ENCODE measurements at places on chromosomes 4 and X.
A peak's percentile ranks its signal among the peaks of the same experiment; 100 is the strongest.

DNA sequence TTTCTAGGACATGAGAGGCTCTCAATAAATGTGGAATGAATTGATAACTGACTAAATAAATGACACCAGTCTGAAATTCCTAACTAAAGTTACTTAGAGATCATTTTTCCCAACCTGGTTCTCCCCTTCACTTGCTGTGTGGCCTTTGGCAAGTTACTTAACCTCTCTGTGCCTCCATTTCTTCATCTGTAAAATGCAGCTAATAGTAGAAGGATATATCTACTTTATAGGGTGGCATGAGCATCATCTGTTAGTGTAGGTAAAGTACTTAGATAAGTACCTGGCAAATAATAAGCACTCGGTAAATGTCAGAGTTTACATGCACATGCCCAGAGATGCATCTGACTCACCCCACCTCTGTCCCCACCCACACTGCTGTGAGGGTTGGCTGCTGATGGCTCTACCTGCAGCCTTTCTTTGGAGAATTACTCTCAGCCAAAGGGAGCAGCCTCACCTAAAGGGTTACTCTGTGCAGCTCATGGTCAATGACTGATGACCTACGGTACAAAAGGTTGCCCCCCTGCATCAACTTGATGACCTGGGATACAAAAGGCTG, 139.3 kb downstream of the CHIC2 start:
- DNase-seq, result no peak

GRCh38 chr4:150106886-150107285, 28.6 kb downstream of the DCLK2 start:
- DNase-seq, result no peak

DNA sequence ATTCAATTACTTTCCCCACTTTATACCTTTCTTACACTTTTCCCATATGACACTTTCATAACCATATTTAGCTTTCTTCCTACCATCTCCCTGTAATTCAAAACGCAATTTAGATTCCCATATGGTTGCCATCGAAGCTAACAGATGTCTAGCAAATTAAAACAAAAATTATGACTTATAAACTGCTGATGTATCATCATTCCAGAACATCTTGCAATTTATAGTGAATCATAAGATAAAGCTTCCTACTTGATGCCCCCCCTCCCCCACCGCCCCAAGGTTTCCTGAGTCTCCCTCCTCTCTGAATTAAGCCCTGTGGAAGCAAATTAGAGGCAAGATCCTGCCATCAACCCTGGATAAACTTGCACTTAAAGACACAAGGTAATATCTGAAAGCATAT, 5.4 kb downstream of the TSPAN5 start:
- no peak for DNase-seq

GRCh38 chr4:121093261-121093660, 20.9 kb upstream of the NDNF start:
- DNase-seq, result no peak

DNA sequence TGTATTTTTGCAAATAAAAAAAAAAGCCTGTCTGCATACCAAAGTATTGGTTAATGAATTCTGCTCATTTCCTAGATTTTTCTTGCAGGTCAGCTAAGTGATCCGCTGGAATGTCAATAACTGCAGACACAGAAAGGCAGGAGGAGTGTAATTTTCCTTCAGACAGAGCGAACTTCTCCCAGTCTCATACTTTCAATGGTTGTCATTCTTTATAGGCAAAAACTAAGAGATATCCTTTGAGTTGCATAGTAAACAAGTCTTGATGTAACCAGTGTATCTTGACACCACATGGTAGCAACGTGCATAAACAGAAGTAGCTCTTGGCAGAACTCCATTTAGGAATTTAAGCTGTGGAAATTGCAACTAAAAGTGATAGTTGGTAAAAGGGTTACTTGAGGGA, 8.2 kb downstream of the CAPN6 start:
- no peak for DNase-seq

DNA sequence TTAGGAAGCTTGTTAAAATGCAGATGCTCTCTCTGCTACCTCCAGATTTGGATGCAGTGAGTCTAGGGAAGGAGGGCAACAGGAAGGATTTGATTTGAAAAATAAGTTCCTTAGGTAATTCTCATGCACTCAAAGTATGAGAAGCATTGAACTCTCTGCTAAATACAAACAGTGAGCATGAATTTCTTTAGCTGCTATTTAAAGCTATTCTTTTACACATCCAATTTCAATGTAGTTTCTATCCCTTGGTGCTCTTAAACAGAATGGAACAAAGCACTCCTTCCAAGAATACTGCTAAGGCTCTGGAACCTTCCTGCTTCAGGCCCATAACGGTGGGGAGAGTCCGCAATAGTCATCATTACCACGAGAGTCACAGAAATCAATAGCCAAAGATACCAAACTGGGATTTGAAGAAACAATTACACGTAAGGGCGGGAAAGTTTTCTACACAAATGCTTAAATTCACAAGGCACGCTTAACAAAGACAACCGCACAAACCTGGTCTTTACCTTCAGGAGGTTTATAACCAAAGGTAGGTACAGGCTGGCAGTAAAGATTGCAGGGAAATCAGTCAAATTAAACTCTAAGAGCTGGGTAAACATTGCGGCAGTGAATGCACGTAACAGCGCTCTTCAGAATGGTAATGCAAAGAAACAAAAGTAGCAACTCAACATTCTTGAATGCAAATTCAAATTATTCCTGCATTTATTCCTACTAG, 123.2 kb upstream of the NAP1L5 start:
- DNase-seq, result no peak

- no peak for DNase-seq
These were observed 2.3 kb downstream of the GRPR start for GRCh38 chrX:16125520-16126149.

GRCh38 chr4:152408514-152409327, 127.2 kb downstream of the FBXW7 start:
- DNase-seq, result peak; percentile 36

GRCh38 chr4:107917500-107917899, 13.8 kb upstream of the CYP2U1 start:
- no peak for DNase-seq

GRCh38 chr4:176792326-176793059, at the start of gene VEGFC:
Gene VEGFC, minus strand, starts transcription at chr4:176792922. Its CDS starts 611 bp downstream, at chr4:176792311.
- peak; percentile 47 for DNase-seq

GRCh38 chrX:5084279-5084678, 1144.4 kb downstream of the NLGN4X start:
- no peak for DNase-seq

- no peak for DNase-seq
These were observed 210.9 kb upstream of the FAM241A start for GRCh38 chr4:111934314-111934713.

DNA sequence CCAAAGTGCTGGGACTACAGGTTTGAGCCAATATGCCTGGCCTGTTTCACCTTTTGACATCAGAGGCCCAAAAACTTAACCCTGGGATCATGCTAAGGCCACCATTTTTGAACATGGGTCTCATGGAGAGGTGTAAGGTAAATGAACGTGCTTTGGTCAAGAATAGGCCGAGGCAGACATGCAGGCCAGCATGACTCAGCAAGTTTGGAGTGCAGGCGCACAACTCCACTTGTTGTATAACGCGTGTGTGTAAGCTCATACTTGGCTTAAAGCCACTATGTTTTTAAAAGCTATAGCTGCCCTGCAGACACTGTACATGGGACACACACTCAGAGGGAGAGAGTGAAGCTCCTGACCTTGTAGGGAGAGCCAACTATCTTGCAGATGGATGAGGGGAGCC, 43.8 kb upstream of the HPSE start:
- no peak for DNase-seq

GRCh38 chr4:27881705-27882104, 1021.1 kb downstream of the STIM2 start:
- DNase-seq, result no peak

- no peak for DNase-seq
These were observed 26.8 kb upstream of the CLDN24 start for GRCh38 chr4:183348706-183349659.
